Fibroblast of the aortic adventitia (primary cell): ENCODE measurements at places on chromosomes 2 and 18.

DNA sequence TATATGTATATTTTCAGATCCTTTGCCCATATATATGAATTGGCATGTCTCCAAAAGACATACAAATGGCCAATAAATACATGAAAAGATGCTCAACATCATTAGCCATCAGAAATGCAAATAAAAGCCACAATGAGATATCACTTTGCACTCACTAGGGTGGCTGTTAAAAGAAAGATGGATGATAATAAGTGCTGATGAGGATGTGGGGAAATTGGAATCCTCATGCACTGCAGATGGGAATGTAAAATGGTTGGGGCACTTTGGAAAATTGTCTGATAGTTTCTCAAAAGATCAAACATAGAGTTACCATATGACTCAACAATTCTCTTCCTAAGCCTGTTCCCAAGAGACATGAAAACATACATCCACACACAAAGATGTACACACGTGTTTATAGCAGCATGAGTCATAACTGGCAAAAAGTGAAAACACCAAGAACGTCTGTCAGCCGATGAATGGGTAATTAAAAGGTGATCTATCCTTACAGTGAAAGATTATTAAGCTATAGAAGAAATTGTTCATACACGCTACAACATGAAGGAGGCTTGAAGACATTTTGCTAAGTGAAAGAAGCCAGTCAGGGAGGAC lies 19.7 kb downstream of the NGEF start:
- no peak for DNase-seq

DNA sequence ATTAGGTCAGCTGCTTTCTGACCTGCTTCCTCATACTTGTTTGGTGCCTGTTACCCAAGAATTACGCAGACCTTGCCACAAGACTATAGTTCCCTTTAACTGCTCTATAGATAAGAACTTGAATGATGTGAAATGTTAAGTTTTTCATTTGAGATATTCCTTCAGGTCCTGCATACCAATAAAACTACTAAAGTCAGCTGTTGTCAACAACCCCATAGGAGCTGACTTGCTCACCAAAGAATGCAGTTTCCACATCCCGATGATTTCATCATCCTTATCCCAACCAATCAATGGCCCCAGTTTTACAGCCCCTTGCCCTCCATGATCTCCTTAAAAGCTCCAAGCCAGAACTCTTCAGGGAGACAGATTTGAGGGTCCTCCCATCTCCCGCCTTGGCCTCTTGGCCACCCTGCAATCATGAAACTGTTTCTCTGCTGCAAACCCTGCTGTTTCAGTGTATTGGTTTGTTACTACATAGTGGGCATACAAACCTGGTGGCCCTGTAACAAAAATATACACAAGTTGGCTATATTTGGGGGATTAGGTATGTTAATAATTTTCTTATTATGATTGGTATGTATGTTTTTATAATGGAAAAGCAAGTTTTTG lies 396.3 kb upstream of the CHST9 start:
- DNase-seq = no peak

- peak; percentile 44 for DNase-seq
These were observed 48.5 kb downstream of the SERPINB7 start for GRCh38 chr18:63823516-63824219.

DNA sequence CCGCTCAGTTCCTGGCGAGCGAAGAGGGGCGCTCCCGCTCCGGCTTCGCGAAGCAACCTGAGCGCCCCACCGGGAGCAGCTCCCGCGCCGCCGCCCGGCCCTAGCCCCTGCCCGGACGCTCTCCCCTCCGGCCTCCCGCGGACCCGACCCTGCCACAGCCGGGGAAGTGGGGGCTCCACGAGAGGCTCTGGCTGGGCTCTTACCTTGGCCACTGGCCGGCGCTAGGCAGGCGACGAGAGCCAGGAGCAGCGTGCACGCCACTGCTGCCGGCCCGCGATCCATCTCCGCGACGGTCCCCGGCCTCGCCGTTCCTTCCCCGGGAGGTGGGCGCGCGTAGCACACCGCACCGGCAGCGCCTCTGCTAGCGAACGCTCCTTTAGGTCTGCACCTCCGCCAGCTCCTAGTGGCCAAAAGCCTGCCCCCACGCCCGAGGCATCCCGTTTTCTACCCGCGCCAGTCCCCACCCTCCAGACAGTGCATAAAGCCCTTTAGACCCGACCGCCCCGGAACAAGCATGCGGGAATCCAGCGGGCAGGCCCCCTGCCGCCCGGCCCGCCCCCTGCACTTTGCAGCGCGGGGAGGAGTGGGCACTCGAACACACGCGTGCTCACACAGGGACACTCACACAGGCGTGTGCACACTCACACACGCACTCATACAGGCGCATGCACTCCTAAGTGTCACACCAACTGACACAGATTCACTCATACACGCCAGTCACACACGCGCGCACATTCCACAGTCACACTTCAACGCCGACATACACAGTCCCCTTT lies at the start of gene LRP2:
Gene LRP2, minus strand, starts transcription at position 417 of the 776 bp plus-strand sequence. Its CDS starts 135 bp downstream, at position 282.
- no peak for DNase-seq

DNA sequence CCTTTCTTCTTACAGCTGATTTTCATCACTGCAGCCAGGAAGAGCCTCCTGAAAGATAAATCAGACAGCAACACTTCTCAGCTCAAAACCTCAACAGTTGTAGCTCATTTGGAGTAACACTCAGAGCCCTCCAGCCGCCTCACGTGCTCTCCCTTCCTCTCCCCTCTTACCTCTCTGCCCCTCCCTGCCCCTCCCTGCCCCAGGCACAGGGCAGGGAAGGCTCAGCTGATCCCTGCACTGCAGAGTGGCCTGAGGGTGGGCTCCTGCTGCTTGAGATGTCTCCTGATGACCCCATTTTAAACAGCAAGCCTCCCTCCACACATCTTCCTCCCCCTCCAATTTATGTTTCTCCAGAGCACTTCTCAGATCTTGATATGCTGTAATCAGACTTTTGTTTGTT lies 54.4 kb downstream of the SH3YL1 start:
- DNase-seq = no peak

GRCh38 chr2:232894251-232894650 lies 24.2 kb downstream of the SNORC start:
- DNase-seq = no peak

DNA sequence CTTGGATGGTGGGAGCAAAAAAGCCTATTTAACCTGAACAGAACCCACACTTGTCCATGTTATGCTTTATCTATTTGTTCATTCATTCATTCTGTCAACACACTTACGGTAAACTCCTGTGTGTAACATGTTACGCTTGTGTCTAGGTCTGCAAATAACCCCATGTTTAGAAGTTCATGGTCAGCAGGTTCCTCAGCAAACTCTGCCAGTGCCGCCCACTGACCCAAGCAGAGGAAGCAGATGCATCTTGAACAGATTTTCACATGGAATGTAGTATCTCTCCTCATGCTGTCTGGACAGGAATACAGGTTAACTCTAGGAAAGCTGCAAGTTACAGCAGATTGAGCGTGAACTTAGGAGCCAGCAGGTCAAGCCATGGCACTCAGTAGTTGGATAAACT lies 213.7 kb upstream of the COPS8 start:
- no peak for DNase-seq

DNA sequence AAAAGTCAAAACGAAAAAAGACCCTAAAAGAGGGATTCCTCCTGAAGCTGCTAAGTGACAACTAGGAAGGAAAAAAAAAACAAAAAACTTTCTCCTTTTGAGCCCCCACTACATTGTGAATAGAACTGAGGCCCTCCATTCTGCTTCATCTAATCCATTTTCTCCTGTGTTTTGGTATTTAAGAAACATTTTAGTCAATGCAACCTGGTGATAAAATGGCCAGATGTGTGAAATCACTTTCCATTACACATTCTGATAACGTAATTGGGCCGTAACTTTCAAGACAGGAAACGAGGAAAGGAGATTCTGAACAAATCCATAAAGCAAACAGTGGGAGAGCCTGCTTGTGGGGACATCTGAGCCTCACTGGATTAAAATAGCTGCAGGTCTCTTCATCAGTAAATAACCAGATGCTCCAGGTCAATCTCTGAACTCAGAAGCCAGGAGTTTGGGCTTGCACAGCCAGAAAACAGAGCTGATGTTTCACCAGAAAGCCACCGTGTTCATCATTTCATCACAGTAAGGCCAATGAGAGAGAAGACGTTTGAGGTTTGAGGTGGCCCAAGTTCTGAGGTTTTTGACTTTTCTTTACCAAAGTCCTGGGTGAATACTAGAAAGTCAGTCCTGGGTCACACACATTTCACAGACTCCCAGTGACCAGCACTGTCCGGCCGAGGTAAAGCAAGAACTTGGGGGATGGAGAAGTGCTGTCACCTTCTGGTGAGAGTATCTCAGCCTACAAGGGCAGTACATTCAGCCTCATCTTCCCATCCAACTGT lies 47.8 kb downstream of the TGFA start:
- no peak for DNase-seq

DNA sequence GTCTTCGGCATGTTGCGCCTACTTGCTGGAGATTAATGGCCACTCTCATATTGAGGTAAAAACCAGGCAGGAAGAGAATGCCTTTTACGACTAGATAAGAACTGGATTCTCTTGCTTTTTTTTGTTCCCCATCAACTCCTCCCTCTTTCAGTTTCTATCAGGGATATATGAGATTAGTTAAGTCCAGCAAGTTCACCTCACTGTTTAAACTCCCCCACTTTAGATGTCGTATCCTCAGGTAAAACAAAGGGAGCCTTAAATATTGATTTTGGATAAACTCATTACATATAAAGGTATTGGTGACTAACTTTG lies 98.4 kb downstream of the PLEKHM3 start:
- DNase-seq = no peak

GRCh38 chr2:31287654-31288053 lies 53.7 kb downstream of the EHD3 start:
- DNase-seq = peak; percentile 66

DNA sequence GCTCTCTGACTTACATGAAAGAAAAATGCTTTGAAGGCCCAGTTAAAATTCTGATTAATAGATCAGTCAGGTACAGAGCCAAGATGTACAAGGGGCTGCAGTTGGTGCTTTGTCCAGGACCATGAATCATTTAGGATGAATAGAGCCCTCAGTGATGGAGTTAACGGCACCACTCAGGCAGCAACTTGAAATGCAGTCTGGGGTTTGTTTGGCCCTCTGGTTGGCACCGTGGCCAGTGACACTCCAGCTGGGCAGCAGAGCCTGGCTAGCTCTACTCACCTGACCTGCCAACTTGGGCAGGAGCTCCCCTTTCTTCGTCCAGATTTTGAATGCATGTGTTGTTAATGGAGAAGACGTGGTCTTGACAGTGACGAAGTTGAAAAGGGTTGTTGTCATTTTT lies 493.0 kb upstream of the ACVR2A start:
- no peak for DNase-seq

DNA sequence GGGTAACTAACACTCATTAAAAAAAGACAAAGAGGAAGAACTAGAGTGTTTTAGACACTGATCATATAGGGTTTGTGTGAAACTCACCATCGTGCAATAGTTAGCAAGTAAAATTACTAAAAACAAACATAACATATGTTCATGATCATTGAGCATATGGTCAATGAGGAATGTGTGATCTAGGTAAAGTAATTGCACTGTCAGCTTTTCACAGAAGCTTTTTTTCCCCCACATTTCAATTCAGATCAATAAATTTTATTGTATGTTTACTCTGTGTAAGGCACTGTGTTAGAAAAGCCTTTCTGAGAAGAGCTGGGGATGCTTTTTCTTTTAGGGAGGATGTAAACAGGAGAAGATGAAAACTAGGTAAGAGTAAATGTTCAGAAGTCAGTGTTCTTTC lies 348.2 kb downstream of the LRP1B start:
- no peak for DNase-seq

GRCh38 chr18:77086656-77087392 lies 45.8 kb downstream of the MBP start:
- DNase-seq = peak; percentile 68

DNA sequence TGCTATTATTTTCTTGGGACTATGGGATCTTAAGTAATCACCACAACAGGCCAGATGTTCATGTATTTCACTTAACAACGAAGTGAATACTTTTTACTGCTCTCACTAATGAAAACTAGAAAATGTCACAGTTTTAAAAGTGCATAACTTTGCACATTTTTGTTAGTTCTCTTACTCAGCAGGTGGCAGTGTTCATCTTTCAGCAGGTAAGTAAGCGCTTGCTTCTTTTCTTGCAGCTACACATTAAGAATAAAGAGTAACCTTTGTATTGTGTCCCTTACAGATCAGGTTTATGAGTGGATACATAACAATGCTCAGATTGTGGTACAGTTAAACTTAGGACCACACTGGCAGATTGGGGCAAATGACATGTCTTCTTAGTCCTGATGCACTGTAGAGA lies 61.0 kb downstream of the DAW1 start:
- DNase-seq = no peak

- no peak for DNase-seq
These were observed 162.9 kb downstream of the MTCL1 start for GRCh38 chr18:8868276-8868675.

DNA sequence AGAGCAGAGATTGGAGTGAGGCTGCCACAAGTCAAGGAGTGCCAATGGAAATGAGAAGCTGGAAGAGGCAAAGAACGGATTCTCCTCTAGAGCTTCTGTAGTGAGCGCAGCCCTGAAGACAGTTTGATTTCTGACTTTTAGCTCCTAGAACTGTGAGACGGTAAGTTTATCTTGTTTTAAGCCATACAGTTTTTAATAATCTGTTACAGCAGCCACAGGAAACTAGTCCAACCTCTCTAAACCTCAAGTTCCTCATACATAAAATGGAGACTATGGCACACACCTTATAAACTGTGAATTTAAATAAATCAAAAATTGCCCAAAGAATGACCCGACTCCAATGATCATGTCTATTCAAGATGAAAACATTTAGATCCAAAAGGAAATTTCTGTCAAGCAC lies 596.5 kb downstream of the BCL11A start:
- no peak for DNase-seq

DNA sequence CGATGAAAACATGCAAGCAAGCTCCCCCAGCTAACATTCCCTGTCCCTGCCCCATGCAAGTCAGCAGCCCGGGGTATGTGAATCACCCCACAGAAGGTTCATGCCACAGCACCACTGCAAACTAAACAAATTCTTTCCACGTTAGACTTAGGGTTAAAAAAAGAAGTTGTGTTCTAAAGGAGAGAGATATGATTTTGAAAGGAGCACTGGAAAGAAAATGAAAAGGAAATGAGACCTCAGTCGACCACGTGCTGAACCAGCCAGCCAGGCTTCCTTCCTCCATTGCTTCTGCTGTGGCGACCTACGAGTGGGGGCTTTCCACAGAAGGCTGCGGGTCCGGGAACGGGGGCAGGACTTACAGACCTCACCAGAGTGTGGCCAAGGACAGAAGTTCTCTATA lies 52.0 kb downstream of the ARL4C start:
- DNase-seq = peak; percentile 92

DNA sequence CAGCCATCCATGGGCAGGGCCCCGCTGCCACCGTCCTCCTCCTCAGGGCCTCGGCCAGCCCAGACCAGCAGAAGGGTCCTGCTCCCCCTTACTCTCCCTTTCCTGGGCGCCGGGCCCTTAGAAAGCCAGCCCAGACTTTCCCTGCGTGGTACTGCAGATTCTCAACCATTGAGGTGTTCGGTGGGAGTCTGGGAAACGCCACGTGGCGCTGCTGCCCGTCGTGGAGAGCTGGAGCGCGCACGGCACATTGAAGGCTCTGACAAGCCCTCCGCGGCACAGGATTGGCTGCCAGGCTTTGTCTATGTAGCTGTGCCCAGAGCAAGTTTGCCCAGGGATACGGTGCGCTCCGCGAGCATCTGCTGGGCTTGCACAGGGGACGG lies 10.4 kb upstream of the KLHL30 start:
- no peak for DNase-seq

- peak; percentile 32 for DNase-seq
These were observed 389.2 kb downstream of the FBXO15 start for GRCh38 chr18:73758446-73758845.
